EH (cell line): ENCODE measurements at places on chromosomes 2 and 18.

DNA sequence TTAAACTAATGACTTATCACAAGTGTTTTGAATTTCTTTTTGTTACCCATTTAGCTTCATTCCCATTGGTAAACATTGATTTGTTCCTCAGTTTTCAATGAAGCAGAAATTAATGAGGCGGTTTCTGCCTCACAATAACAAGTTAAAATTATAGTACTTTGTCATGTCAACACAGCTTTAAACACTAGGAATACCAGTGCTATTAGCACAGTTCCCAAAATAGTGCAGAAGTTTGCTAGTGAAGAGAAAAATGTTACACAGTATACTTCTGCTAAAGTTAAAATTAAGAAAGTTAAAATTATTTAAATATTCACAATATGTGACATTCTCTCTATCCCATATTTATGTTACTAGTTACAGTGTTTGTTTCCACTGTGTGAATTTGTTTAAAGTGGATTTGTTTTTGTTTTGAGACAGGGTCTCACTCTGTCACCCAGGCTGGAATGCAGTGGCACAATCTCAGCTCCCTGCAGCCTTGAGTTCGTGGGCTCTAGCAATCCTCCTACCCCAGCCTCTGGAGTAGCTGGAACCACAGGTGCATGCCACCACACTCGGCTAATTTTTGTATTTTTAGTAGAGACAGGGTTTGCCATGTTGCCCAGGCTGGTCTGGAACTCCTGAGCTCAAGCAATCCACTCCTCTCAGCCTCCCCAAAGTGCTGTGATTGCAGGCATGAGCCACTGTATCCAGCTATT is 3.8 kb upstream of the CHN1 start:
- DNase-seq: no peak

- no peak for DNase-seq
Observed at GRCh38 chr2:38155-38554, 8.2 kb downstream of the FAM110C start.

- no peak for DNase-seq
Observed at GRCh38 chr18:70422391-70422965, 133.6 kb downstream of the SOCS6 start.

DNA sequence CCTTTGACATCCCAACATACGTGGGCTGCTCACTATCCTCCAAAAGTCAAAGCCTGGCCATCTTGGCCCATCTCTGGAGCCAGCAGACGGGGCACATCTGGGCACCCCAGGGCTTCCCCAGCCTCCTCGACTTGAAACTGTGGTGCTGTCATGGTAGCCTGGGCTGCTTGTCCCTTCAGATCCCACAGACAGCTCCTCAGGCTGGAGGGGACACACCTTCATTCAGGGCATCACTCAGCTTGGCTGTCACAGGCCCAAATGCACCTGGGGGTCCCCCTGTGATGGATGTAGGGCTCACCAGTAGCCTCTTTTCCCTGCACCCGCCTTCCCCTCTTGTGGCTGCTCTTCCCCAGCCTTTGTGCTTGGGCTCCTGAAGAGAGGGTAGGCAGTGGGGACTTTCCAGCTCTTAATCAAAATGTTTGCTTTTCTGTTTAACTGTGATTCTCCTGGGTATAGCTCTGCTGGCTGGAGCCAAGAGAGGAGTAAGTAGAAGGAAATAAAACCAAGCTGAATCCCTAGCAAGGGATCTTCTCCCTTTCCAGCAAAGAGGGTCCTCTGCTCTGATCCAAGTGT is 92.3 kb downstream of the GYPC start:
- no peak for DNase-seq

DNA sequence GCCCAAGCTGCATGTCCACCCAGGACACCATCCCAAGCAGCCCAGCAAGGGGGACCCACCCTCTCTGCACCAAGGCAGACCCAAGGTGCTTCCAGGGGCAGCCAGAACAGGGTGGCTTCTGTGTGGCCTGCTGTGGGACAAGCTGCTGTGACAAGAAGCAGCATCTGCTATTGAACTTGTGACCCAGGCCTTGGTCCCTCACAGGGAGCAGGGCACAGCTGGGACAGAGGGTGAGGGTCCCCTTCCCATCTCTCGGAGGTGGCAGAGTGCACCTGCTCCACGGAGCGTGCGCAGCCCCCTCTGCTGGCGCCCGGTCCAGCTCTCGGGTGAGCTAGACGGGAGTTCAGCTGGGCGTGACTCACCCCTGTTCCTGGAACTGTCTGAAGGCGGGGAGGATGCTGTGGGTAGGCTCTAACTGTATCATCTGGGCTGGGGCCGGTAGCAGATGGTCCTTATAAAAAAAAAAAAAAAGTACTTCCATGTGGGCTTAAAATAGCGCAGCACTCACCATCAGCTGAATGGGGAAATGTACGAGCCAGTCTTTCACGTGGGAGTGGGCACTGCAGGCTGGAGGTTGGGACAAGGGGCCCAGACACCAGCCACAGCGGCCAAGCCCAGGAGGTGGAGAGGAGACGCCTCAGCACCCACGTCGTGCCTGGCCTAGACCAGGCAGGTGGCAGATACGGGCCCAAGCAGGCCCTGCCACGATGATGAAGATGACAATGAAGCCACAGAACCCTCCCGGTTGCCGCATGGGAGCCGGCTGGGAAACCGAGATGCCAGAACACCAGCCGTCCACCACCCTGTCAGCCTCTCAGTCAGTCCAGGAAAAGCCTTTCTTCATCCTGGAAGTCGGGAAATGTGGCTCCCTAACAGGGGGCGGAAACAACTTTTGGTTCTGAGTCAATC is 136.8 kb upstream of the ID2 start:
- DNase-seq: peak; percentile 92
